SIG-M5 (cell line): ENCODE measurements at places on chromosomes 11 and 22.

DNA sequence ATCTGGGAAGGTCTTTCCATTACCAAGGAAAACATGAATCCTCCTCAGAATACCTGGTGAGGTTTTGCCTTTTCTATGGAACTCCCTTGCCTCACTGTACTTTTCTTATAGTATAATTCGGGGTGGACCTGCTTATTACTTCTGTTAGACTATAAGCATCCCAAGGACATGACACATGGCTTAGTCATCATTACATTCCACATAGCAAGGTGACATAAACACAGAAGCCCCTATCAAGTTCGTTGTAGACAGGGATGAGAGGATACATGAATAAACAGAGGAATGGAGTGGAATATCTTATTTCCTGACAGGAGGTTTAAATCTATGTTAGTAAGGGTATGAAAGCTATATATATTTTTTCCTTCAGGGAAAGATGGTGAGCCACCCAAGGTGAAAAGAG, 532.2 kb upstream of the CCDC90B start:
- no peak for DNase-seq

DNA sequence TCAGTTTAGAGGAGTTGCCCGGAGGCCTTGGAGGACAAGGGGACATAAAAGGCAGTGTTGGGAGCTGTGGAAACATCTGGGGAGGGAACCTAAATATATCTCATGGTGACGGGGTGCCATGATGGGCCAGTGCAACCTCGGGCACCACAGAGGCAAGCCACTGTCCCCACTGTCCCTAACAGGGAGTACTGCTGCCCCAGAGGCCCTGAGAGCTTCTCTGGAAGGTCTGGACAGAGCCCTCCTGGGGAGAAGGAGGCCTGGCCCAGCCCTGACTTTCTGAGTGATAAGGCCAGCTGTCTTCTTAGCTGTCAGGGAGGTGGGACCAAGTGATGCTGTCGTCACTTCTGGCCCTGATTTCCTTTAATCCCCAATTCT, 5.5 kb upstream of the P2RY6 start:
- DNase-seq = no peak

GRCh38 chr11:107182978-107183377, 164.7 kb upstream of the GUCY1A2 start:
- no peak for DNase-seq

DNA sequence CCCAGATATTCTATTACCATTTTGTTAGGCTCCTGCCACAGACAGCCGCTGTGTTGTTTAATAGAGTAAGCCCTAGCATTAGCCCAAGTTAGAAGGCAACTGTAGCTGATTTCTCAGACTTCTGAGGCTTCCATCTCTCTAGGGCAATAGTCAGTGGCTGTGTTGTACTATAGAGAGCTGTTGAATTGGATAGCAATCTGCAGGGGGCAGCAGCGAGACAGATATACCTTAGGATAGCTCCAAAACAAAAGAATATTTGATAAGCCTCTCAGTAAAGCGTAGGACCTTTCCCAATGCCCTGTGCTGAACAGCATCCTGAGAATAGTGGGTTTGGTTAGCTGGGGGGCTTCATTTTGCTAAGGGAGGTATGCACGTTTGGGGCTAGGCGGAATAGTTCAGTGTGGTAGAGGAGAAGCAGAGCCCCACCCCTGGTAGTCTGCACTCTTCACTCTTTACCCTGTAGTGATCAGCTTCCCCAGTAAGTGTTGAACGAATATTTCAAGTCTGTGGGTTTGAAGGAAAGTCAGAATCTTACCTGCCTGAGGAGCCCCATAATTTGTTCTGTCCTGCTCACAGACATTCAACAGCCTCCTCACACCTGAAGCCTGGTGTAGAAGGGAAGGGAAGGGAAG, 515.1 kb downstream of the INSC start:
- DNase-seq = no peak

- DNase-seq = no peak
These were observed at the start of gene C1QTNF6 for GRCh38 chr22:37187891-37188761. Gene C1QTNF6 (minus strand): TSS chr22:37188247. CDS start chr22:37188213, 34 bp downstream.

DNA sequence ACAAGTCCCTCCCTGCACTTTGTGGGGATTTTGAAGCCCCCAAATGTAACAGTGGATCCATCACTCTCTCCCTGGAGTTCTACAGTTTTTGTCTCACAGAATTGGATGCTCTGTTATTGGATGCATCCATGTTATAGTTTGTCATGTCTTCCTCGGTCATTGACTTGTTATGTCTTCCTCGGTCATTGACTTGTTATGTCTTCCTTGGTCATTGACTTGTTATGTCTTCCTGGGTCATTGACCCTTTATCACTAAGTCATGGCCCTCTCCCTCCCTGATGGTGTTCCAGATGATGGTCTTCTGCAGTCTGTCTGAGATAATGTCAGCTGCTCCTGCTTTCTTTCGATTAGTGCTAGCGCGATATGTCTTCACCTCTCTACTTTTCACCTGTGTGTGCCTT, 981.5 kb downstream of the BRD1 start:
- DNase-seq = no peak

DNA sequence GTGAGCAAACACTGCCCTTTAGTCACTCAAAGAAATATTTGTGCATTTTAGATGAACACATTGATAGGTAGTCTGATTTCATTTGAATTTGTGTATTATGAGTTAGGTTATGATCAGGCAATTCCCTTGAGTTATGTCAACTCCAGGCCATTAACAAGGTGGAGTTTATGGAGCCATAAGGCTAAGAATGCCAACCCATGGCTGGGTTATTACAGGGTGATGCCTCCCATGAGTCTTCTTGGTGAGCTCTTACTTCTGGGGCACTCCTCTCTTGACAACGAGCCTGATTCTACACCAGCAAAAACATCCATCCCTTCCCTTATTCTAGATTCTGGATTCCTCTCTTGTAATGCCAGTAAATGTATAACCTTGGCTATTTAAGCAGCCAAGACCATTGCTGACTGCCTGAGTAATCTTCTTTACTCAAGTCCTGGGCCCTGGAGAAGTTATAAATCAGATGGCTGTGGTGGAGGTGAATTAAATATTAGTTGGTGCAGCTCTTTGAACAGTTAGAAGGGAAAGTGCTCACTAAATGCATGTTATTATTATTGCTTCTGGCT, 645.7 kb upstream of the TENM4 start:
- no peak for DNase-seq

DNA sequence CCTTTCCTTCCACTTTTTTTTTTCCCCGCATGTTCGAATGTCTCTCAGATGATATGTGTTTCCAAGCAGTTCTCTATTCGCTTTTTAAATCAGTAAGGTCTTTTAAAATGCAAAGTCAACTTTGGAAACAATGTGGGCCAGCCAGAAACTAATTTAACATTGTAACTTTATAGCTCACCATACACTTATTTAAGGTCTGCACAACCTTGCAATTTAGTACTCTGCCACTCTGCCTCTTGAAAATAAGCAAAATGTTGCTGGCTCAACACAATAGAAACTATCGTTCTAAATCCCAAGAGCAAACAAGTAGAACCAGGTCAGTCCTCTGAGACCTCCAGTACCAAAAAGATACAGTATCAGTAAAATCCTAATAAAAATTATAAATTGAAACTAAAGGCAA, 109.0 kb downstream of the SIK3 start:
- DNase-seq = no peak

- DNase-seq = no peak
These were observed 7.2 kb downstream of the SNAP29 start for GRCh38 chr22:20865875-20866445.

- DNase-seq = no peak
These were observed 27.3 kb downstream of the MAFF start for GRCh38 chr22:38228873-38229740.

- DNase-seq = no peak
These were observed 110.1 kb upstream of the LMO1 start for GRCh38 chr11:8373519-8374432.

DNA sequence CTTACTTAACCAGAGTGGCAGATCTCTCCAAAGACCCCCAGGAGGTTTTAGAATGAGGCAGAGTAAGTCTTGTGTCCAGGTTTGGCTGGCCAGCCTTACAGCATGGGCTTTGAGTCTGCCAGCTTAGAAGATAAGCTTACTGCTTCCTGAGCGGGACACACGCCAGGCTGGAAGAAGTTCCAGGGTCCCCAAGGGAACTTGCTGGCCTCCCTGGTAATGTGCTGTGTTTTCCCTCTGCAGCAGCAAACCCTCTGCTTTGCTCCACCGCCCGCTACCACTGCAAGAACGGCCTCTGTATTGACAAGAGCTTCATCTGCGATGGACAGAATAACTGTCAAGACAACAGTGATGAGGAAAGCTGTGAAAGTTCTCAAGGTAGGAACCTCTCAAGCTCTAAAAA, 154.2 kb downstream of the LDLRAD3 start:
- no peak for DNase-seq

DNA sequence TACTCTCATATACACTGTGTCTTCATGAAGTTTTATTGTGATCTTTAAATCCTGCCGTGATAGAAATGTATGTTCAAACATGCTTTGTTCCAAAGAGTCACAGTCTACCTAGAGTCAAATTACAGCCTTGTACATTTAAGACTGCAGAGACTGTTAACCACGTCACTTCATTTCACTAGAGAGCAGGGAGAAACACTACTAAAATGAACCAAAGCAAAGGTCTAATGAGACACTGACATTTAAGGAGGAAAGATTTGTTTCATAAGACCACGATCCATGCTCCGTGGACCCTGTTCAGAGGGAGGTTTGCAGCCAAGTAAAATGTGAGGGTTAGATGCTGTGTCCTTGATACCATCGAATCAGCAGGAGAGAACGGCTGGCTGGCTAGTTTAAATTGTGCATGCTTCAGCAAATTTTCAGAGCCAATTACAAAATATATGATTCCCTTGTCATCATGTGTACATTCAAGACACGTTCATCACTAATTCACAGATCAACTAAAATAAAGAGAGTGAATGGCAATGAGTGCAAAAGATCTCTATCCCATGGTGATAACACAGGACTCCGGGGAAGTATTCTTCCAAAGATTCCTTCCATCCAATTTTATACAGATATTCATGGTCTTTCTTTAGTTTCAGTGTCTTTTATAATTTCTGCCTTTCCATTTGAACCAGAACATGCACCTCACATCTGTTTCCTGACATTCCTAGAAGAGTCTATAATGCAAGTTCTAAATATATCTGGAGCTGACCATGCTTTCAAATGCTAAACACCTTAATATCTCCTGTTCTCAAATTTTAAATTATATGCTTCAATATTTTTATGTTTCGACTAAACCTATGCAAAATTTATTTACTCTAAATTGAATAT, 960.9 kb upstream of the FAT3 start:
- no peak for DNase-seq

DNA sequence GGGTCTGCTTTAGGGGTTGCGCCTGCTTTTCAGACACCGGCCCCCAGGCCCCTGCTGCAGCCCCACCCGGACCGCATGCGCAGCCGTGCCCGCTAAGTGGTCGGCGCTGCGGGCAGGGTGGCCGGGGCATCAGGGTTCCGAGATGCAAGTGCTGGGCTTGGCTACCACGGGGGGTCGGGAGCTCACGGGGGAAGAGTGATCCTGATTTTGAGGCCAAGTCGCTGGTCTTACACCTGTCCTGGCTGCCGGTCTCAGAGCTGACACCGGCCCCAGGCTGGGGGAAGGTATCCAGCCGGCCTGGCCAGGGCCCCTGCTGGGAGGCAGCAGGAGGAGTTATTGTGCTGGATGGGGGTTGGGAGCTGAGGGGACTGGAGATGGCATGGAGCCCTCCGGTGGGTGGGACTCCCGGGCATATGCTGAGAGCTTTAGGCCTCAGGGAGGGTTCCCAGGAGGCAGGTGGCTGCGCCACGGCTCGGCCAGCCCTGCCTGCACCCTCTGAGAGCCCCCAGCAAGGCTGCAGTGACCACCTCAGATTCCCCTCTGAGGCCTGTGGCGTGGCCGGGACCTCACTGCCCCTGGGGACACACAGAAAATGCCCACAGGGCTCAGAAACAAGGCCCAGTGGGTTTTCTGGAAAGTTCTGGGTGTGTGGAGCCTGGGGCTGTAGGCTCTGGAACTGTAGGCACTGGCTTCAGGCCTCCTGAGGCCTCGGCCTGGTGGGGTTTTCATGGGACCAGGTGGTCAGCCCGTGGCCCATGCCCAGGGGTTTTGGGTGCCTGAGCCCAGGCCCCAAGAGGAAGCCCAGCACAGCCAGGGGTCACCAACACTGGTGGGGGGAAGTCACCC, 4.4 kb upstream of the MUC5AC start:
- DNase-seq = no peak

DNA sequence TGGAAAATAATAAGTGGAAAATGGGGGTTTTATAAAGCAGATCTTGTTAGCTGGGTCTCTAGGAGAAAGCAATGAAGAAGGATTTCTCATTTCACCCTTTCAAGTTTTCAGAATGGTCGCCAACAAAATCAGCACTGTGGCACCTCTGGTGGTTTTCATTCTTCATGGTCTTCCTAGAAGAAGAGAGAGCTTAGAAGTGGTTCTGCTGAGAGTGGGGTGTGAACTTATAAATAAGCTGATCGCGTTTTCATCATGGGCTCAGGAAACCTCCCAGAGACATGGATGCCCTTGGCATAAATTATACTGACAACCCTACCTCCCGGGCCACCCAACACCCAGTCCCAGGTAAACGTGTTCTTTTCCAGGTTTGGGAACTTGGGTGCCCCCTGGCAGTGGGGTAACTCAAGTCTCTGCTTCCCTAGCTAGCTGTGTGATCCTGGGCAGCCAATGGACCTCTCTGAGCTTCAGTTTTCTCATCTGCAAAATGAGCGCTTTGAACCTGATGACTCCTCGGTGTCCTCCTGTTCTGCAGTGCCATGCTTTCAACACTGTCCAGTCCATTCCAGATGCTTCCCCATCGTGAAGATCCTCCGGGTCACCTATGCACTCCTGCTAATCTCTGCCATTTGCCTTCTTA, 72.6 kb upstream of the GRAMD1B start:
- DNase-seq = no peak

DNA sequence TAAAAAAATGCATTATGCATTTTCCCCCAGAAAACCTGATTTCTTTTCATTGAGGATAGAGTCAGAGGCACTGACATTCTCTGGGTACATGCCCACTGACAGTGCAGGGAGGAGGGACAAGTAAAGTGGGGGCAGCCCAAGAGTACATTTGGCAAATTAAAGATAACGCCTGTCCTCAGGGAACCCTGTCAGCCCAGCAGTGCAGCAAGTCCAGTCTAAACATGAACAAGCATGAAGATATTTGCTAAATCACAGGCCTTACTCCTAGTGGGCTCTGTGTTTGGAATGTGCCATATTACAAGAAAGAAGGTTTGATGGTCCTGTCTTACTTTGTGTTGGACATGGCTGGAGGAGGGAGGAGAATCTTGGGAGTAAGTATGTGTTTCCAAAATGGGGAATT, 37.9 kb downstream of the AMOTL1 start:
- DNase-seq = no peak

- DNase-seq = no peak
These were observed 978 bp downstream of the C11orf87 start for GRCh38 chr11:109422870-109423465.

DNA sequence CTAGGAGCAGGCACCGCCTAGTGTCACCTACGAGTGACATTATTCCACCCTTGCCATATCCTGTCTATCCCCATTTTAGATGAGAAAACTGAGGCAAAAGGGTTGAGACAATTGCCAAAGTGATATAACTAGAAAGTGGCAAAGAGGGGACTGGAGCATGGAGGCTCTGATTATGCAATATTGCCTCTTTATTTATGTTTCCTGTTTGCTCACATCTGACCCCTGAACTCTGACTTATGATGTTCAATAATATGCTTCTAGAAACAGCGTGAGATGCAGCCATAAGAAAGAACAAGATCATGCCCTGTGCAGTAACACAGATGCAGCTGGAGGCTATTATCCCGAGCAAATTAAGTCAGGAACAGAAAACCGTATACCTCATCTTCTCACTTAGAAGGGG, 7.7 kb downstream of the ELF5 start:
- DNase-seq = no peak
